ENCODE measurements at places on chromosomes 16 and 17.

- DNase-seq = no peak
Observed at GRCh38 chr16:49836668-49837067, 19.2 kb downstream of the ZNF423 start.

GRCh38 chr16:78878570-78878969, 722.0 kb downstream of the MAF start:
- no peak for DNase-seq

DNA sequence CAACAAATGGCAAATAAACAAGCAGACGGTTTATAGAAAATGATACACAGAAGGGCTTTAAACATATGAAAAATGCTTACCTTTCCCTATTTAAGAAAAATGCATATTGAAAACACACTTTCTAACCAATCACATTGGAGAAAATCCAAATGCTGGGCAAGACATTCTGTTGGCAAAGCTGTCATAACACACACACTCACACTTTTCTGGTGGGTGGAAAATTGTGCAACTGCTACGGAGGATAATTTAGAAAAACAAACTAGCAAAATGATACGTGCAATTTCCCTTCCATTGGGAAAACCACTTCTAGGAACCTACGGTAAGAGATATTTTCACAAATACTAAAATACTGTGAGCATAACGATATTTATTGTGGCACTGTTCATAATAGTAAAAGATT, 9.8 kb upstream of the MYH3 start:
- no peak for DNase-seq

GRCh38 chr17:5096731-5097100, 15.0 kb downstream of the ZNF232 start:
- DNase-seq = no peak

DNA sequence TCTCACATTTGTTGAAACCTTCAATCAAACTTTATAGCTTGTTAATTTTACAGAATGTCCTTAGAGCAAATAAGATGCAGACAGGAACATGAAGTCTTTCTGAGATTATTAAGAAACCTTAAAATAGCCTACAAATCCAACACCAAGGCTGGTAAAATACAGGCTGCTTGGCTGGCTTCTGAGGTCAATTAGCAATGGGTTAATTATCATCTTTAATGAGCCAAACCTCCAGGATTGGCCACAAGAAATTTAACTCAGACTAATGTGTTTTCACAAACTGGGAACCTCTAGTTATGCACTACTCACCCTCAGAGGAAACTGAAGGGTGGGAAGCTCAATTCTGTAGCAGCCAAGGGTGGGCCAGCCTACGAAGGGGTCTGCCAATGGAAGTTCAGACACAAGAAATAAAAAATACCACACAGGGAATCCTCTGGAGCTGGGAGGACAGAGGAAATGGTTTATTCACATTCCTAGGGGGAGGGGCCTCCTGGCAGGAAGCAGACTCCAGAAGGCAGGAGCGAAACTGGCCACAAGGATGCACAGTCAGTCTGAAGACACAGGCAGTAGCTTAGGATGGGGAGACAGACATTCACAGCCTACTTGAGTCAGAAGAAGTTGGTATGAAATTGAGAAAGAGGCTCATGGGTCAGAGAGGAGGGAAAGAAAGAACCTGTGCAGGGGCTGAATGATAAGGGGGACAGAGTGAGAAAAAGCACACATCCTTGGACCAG, 36.1 kb downstream of the HIC1 start:
- DNase-seq = no peak

DNA sequence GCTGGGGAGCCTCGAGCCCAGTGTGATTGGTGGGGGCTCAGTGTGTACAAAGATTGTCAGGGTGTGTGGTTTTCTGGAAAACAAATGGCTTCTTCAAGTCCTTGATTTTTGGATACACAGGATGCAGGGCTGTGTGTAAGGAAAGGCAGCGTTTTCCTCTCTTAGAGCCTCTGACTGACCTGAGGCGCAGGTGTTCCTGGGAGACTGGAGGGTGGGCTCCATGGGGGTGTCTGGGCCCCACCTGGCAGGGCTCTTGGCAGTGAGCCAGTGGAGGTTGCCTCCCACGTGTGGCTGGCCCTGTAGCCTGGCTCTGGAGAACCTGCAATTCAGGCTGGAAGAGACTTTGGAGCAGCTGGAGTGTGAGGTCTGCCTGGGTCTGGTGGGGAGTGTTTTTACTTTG, 5.0 kb downstream of the FOXK2 start:
- no peak for DNase-seq

DNA sequence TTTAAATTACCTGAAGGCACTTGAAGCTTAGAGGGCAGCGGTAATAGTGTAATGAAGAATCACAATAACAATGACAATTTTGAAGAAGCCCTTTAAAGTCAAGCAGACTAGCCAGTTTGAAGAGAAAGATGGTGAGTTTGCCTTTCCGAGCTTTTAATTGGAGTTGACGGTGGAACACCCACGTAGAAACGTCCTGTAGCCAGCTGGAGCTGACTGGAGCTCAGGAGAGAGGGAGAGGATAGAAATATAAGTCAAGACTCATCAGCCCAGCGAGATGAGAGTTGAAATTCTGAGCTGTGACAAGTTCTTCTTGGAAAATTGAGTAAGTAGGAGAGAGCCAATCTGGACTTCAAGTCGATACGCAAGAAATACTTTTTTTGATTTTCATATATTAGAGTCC, 91.7 kb upstream of the CACNG3 start:
- DNase-seq = no peak

DNA sequence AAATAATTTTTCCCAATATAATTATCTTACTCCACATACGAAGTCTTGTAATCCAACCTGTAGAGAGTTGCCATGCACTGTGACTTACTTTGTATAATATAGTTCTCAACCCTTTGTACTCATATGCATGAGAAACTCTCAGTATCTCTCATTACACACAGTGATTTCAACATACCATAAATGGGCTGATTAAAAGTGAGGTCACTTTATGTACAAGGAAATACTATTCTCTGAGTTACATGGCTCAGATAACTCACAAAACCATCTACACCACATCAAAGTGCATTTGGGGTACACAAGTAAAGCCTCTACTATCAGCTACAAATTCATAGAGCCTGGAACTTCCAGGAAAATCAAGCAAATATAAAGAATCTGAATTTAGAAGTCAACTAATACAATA, 27.9 kb downstream of the SLFN12 start:
- no peak for DNase-seq

GRCh38 chr17:69048634-69049033, 12.1 kb downstream of the ABCA9 start:
- DNase-seq = no peak

DNA sequence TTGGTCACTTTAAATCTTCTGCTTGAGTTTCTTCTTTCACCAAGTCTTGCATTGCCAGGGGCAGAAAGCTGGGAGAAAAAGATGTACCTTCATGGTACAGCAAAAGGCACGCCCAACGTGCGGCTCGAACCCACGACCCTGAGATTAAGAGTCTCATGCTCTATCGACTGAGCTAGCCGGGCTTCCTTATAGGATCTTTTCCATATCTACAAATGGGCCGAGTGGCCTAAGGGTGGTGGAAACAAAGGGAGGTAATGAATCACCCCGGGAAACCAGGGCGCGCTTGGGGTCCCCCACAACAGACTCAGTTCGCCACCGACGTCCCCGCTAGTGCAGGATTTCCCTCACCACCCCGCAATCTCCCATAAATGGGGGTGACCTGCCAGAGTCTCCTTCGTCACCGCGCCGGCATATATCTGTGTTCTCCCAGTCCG, 7.5 kb upstream of the OR1F1 start:
- DNase-seq = no peak

- DNase-seq = no peak
Observed at GRCh38 chr17:27996202-27997043, 46.1 kb upstream of the NLK start.

GRCh38 chr16:68563631-68564381, 24.7 kb downstream of the ZFP90 start:
- no peak for DNase-seq

GRCh38 chr17:77464988-77465357, 324.2 kb downstream of the SEC14L1 start:
- no peak for DNase-seq

- DNase-seq = no peak
Observed at GRCh38 chr16:80309178-80309577, 231.6 kb upstream of the DYNLRB2 start.

- DNase-seq = no peak
Observed at GRCh38 chr17:58416937-58417299, 416 bp downstream of the RNF43 start.

DNA sequence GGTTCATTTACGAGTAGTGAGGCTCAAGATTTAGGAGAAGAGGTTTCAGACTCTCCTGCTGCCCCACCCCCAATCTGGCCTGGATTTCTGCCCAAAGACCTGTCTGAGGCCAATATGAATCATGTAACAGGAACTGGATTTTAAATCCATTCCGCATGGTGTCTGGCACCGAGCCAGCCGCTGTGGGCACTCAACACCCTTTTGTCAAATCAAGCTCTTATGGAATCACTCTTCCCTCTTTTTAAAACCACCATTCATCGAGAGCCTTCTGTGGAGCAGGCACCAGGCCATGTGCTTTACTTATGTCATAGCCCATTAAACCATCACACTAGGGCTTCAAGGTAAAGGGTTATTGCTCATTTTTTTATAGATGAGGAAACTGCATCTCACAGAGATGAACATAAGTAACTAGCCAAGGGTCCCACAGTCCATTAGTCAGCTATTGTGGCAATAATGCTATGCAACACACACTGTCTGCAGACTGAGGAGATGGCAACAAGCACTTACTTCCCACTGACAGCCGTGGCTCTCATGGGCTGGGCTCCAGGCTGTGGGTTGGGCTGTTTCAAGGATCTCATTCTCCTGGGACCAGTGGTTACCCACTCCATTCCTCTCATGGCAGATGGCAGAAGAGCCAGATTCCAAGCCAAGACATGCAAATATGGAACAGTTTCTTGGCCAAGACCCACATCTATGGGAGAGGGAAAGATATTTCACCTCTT, 93.6 kb downstream of the WSCD1 start:
- no peak for DNase-seq

All from stimulated activated CD4-positive, alpha-beta T cell treated with anti-CD3 and anti-CD28 coated beads, Interleukin-12 subunit alpha, Interleukin-12 subunit beta, amount 100 ng/mL, for 48 hours (primary cell).